Cardiac muscle cell (in vitro differentiated cells and primary cell): ENCODE measurements at places on chromosomes 11 and 22. TPM values are rescaled to one million over a fixed set of nuclear protein-coding genes. Genes with fewer than 3 reads are reported as not detected.

DNA sequence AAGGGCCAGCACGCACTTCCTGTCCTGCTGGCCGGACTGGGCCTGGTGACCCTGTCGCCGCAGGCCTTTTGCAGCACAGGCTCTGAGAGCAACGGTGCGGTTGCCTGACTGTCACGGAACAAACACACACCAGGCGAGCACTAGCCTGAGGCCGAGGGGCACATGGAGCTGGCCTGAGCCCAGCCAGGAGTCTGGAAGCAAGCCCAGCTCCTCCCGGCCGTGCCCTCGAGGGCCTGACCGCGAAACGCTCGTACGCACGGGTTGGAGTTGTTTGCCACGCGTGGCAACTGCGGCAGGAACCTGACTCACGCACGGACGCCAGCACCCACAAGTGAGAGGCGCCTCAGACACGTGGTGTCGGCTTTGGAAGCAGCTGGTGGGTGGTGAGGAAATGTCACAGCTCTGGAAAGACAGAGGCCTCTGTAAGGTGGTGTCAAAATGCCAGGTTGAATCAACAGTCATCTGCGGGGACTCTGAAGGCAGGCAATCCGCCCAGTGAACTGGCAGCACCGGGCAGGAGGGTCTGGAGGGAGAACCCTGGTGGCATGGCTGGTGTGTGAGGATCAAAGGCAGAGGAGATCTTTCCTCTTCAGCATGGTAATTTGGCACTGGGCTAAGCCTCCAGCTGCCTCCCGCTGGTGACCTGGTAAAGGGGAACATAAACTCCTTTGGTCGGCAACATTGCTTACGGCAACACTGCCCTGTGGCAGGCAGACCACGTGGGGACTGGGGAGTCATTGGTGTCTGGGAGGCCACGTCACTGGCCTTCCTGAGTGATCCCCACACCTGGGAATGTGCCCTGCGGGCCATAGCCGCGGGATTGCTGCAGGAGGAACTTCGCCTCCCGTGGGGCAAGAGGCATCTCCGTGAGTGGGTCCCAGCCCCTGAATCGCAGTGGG is 15.3 kb upstream of the IL17REL start:
- H3K4me1 ChIP-seq: no peaks in the 10 kb centered on the region
- H3K27ac ChIP-seq: no peak overlapping the region
- no peak for DNase-seq
- no peak overlapping the region for H3K4me3 ChIP-seq

GRCh38 chr11:28463826-28464225 is 355.6 kb downstream of the METTL15 start:
- H3K4me3 ChIP-seq: no peak overlapping the region
- no peaks in the 10 kb centered on the region for H3K27me3 ChIP-seq
- DNase-seq: no peak
- no peaks in the 10 kb centered on the region for H3K36me3 ChIP-seq

GRCh38 chr11:61949169-61950034 is 749 bp upstream of the BEST1 start:
- H3K4me1 ChIP-seq: no peaks in the 10 kb centered on the region
- no peak overlapping the region for H3K27ac ChIP-seq
- H3K4me3 ChIP-seq: no peak overlapping the region
- no peaks in the 10 kb centered on the region for H3K36me3 ChIP-seq

- no peaks in the 10 kb centered on the region for H3K27me3 ChIP-seq
- no peak overlapping the region for H3K4me3 ChIP-seq
- H3K36me3 ChIP-seq: no peaks in the 10 kb centered on the region
These were observed 40.7 kb downstream of the ZNRF3 start for GRCh38 chr22:28923826-28924732.

The AMPD3 gene
- total RNA-seq: 3.3 and 13.0 TPM in 2 replicates

The NXPE1 gene
- not detected in 2 replicates for total RNA-seq
